ENCODE measurements at places on chromosomes 11 and 22.

DNA sequence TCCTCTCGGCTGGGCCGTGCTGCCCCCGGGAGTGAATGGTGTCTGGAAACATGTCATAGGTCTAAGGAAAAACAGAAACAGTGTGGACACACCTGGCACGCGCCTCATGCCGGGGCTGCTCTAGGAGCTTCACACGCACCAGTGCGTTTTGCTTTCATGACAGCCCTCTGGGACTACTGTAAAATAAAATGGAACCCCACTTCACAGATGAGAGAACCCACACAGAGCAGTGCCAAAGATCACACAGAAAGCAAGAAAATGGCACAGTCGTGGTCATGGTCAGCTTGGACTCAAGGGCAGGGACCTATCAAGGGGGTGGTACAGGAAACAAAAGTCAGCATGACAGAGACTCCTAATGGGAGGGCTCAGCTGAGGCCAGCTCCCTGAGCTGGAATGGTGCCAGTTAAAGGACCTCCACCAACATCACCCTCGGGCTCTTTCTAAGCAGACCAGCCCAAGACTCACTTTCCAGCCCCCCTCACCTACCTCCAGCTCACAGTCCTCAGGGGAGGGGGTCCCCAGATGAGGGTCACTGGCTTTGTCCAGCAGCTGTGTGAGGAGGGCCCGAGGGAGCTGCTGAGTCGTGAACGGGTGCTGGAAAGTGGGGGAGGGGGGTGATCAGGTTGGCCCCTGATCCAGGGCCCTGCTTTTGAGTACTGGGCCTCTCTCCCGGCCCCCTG, 3.3 kb downstream of the MAP4K2 start:
- no peak for DNase-seq

DNA sequence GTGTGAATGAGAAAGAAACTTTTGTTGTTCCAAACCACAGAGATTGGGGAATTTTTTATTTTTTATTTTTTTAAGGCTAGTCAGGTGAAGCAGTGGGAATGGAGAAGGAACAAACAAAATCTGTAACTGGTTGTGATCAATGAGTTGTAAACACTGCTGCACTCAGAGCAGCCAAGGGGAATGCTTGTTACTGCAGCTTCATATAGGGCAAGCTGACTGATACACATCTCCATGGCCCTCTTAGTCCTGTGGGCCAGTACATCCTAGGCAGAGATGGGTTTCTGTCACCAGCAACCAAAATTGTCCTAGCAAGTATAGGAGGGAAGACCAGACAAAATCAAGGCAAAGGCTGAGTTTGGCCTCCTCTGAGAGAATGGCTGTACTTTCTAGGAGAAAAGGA, 306.8 kb downstream of the CTTN start:
- DNase-seq = no peak

GRCh38 chr11:31810779-31811647, at the start of gene PAX6:
TSS of gene PAX6 (minus strand) at chr11:31811322. CDS start at chr11:31806411, 4,911 bp downstream.
- peak; percentile 46 for DNase-seq

- no peak for DNase-seq
Measured at GRCh38 chr11:133500435-133500834, 31.9 kb downstream of the OPCML start.

- no peak for DNase-seq
Measured at GRCh38 chr22:45181766-45182165, 18.0 kb downstream of the NUP50 start.

DNA sequence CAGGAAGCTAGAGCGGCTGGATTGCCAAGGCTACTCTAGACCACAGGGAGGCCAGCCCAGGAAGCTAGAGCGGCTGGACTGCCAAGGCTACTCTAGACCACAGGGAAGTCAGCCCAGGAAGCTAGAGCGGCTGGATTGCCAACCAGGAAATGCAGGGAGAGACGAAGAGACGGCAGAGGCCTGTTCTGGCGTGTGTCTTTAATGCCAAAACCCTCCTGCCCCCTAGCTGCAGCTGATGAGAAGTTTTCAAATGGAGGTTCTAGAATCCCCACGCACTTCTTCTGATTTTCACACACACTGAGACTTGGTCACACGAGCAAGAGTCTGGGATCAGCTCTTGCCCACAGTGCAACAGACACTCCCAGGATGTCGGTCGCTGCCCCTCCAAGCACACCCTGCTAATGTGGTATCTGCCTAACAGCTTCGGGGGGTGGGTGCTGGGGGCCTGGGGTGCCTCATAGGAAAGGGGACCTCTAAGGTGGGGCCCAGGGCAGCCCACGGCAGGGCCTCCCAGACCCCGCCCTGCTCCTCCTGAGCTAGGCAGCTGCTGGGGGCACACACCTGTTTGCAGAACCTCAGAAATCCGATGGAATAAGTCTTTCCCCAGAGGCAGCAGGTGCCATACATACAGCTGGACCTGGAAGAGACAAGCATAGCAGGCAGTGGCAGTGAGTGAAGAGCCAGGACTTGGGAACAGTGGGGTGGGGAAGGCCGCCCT, 28.5 kb downstream of the MAFF start:
- no peak for DNase-seq

- DNase-seq = no peak
Measured at GRCh38 chr11:70775386-70776075, 377.2 kb downstream of the CTTN start.

DNA sequence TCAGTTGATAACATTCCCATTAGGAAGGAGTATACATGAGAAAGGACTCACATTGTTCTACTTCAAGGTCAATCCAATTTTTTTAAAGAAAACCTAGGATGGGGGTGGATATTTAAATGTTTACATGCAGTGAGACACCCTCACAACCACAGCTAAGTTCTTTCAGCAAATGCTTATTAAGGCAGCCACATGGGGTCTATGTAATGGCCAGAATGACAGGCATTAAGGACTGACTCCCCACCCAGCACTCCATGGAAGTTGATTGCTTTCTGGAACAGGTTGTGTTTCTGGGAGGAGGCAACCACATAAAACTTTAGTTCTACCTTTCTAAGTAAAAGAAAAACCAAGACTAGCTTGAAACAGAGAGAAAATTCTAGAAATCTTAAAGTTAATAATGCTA, 662.0 kb upstream of the CCDC90B start:
- DNase-seq = no peak

GRCh38 chr11:95426823-95427462, 195.9 kb upstream of the SESN3 start:
- no peak for DNase-seq

DNA sequence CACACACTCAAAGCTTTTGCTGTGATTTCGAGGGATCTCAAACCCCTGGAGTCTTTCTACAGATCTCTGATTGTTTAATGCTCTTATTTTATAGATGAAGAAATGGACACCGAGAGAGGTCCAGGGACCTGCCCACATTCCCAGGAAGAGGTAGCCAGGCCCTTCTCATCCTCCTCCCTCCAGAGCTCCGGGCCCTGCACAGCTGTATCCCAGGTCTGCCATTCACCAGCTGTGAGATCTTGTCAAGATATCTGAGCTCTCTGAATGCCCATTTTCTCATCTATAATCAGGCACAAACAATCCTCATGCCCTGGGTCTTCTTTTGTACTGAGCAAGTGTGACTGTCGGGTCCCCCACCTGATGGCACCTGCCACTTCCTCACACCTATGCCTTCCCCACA, 98.2 kb upstream of the ALX4 start:
- no peak for DNase-seq

- DNase-seq = no peak
Measured at GRCh38 chr11:16807306-16807705, 68.9 kb downstream of the C11orf58 start.

GRCh38 chr11:1751531-1751921, 1.1 kb upstream of the IFITM10 start:
- peak; percentile 18 for DNase-seq

DNA sequence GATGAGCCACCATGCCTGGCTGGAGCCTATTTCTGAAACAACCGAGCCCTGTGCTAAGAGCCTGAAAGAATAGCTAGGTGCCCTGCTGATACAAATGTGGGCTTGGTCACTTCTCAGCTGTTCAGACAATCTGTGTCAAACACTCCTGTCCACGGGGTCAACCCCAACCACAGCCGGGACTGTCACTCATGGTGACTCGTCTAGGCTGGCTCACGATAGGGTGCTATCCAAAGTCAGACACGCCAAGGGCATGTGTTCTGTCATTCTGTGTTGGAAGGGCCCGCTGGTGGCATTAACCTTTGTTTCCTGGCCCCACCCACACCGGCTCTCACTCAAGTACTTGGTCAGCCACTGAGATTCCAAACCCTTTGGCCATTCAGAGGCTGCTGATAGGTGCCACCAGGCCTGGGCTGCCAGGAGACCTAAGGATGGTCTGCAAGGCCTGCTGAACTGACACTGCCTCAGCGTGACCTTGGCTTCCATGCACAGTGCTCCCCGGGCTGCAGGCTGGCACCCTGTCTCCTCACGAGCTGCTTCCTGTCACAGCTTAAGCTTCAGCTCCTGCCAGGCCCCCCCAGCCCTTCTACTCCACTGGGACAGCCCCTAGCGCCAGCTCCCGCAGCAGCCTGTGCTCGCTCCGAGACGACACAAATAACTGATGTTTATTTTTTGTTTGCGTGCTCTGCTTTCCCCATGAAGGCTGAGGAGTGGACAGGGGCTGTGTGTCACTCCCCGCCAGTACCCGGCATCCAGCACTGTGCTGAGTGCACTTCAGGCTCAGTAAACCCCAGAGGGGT, 14.2 kb upstream of the CDC42BPG start:
- DNase-seq = no peak

DNA sequence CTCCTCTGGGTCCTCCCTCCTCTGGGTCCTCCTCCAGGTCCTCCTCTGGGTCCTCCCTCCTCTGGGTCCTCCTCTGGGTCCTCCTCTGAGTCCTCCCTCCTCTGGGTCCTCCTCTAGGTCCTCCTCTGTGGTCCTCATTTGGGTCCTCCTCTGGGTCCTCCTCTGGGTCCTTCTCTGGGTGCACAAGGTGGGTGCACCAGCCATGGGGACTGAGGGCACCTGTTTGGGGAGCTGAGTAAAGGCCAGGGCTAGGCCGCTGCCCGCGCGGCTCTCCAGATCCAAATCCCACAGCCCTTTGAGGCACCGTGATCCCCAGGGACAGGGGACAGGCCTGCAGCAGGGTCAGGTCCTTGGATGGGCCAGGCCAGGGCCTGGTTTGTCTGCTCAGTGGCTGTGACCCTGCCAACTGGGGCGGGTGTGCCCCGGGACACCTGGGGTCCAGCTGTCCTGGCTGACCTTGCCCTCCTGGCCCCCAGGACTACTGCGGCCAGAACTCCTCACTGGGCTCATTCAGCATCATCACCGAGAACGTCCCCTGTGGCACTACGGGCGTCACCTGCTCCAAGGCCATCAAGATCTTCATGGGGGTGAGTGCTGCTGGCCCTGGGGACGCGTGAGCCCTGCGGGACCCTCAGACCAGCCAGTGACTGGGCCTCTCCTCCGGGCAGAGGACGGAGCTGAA, 12.7 kb downstream of the MUC2 start:
- DNase-seq = no peak

DNA sequence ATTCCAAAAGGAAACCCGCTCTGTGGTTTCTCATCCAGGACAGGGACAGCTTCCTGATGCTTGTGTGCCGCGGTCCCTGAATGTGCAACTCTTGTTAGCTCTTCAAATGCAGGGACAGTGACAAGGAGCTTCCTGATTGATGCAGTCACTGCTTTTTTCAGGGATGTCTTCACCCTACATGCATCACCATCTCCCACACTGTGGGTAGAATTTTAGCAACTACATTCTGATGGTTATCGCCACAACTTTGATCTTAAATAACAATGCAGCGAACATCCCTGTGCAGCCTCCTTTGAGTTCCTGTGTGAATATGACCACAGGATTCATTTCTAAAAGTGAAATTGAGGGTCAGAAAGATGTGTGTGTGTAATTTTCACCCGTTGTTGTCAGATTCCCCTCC, 115.0 kb downstream of the GGTLC2 start:
- DNase-seq = no peak

- no peak for DNase-seq
Measured at GRCh38 chr22:17370766-17371432, 1.6 kb downstream of the CECR2 start.

GRCh38 chr11:28618416-28618815, 510.2 kb downstream of the METTL15 start:
- DNase-seq = no peak

DNA sequence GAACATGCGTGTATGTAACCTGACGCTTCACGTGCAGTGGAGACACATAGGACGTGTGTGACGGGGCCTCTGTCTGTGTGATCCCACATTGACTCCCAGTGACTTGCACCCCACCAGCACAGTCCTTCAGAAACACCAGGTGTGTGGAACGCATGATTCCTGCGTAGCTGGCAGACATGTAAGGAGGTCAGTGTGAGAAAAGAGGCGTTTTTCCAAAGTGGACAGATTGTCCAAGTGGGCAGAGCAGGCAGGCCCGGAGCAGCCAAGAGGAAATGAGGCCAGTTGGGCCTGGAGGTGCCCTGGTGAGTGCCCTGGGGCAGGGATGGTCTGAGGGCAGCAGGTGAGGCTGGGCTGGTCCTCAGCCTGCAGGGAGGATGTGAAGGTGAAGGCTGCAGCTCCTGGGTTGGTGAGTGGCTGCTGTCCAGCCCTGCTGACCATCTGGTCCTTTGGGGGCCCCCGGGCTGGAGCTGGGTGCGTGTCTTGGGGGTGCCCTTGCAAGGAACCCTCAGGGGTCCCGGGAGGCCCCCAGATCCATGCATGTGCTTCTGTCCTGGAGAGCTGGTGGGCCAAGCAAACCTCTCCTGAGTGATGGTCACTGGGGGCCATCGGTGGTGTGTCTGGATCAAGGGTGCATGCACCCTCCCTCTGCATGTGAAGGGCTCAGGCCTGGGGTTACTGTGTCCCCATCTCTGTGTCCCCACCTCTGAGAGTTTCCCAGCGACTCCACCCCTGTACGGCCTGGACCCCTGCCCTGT, 26.6 kb downstream of the SHANK3 start:
- DNase-seq = peak; percentile 15

GRCh38 chr11:31060880-31061279, 308.7 kb downstream of the DCDC1 start:
- DNase-seq = no peak

GRCh38 chr11:107733518-107733917, 21.7 kb upstream of the SLN start:
- no peak for DNase-seq

DNA sequence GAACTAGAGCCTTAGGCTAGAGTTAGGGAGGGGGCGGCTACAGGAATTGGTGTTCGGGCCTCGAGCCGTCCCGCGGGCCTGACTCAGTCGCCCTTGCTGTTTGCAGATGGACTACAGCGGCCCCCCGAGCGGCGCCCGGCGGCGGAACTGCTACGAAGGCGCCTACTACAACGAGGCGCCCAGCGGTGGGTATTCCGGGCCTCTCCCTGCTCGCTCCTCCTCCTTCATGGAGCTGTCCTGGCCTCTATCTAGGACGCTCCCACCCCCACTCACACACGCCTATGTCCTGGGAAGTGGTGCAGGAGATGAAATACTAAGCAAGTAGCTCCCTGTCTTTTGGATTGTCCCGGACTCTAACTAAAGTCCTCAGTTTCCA, 1.4 kb downstream of the MYOD1 start:
- DNase-seq = no peak

- no peak for DNase-seq
Measured at GRCh38 chr11:130580372-130580771, 131.9 kb downstream of the ADAMTS15 start.

DNA sequence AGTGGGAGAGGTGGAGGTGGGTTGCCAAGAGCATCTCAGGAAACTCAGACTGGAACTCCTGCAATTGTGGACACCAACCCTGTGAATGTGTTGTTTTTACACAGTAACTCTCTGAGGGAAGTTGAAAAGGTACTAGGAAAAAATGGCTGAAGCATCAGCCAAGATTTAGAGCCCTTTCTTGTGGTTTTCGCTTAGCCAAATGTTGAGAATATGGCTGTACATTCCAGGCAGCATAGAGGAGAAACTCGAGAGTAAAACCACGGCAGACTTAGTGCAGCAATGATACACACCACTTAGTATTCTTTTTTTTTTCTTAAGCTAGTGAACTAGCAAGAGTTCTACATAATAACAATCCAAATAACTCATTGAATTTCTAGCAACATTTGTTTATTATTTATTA, 309.7 kb upstream of the MTNR1B start:
- no peak for DNase-seq

- no peak for DNase-seq
Measured at GRCh38 chr11:68854273-68854958, 12.7 kb upstream of the CPT1A start.

Data from right hindlimb (tissue), 1 donor.